ENCODE measurements at places on chromosomes 6 and 20.

DNA sequence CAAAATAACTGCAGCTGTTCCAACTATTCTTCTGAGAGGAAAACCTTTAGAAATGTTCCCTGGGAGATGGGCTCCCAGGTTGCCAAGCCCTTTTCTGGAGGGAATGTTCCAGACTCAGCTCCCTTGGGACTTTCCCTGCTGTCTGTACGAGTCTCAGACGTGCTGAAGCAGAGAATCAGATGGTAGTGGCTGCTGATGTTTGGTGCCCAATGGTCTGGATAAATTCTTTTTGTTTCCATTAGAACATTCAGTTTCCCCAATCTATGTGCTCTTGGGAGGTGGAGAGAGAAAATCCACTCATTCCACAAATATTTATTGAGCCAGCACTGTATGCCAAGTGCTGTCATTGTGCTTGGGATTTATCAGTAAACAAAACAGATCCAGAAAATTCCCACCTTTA lies 40.0 kb downstream of the SNHG17 start:
- no peak for DNase-seq

DNA sequence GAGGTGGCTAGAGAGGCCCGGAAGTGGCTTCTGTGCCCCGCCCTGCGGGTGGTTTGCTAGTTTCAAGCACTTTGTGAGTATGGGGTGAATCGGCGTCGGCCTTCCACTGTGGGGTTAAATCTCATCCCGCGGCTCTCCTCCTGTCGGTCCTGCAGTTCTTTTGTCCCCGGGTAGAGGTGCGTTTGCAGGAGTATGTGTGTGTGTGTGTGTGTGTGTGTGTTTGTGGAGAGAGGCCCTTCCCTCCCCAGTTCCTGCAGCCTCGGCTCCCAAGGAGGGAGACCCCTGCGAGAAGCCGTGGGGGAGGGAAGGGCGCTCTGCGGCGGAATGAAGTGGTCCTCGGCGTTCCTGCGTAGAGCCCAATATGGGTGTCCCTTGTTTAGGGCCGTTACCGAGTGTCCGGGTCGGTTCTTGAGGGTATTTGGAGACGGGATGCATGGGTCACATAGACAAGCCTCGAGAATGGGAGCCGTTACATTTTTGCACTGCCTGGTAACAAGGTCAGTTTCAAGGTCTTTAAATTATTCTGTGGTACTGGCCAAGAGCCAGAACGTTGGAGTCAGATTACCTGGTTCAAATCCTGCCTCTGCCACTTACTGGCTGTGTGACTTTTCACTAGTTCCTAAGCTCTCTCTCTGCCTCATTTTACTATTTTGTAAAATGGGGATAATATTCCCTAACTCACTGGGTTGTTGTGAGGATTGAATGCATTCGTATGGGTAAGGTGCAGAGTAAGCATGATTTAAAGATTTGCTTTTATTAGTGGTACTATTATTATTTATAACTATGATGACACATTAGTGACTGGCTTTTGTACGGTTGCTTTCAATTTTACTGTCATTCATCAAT lies at the start of gene ZKSCAN3:
Gene ZKSCAN3, plus strand, starts transcription at position 56 of the 846 bp plus-strand sequence. CDS start 9,640 bp downstream, outside the sequence.
- peak; percentile 77 for DNase-seq

DNA sequence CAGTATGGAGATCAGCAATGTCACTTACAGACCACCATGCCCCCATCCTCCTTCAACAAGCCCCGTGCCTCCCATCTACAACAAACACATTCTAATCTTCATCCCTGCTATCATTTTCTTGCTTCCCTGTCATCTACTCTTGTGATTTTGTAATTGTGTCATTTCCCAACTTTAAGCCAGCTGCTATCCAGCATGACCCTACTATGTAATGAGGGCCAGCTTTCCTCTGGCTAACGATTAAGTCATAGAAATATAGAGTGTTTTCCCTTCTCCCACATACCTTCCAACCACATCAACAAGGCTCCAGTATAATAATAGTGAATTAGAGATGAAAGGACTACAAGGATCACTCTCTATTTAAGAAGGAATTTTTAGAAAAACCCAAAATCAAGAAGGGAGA lies 607.0 kb downstream of the TENT5A start:
- DNase-seq, result no peak

DNA sequence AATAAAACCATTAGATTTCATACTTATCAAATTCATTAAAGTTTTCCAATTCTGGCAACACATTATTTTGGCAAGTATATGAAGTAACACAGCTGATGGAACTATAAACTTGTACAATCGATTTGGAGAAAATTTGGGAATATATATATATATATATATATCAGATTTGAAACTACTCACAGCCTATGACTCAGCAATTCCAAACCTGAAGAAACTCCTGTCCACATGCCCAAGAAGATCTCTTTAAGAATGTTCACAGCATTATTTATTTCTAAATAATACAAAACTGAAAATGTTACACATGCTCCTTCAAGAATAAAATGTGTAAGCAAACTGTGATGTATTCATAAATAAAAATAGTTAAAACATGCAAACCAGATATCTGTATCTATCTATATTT lies 270.1 kb downstream of the TFAP2A start:
- DNase-seq, result no peak

- DNase-seq, result no peak
These were observed 22.4 kb downstream of the ELOVL2 start for GRCh38 chr6:11021714-11022113.

GRCh38 chr20:40160097-40160550 lies 528.9 kb downstream of the MAFB start:
- DNase-seq, result peak; percentile 76

DNA sequence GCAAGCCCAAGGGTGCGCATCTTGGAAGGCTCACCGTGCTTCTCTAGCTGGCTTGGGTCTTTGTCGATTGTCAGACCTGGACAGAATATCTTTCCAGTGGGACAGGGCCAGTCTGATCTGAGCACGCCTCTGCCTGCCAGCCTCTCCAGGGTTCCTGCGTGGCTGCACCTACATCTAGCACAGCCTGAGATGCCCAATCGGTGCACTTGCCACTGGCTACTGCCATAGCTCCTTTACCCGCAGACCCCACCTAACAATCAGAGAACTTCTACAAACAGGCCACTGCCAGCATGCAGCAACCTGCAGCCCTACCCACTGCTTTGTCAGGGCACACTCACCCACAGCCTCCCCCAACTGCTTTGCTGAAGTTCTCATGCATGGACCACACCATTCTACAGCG lies 56.7 kb upstream of the PHACTR3 start:
- DNase-seq, result no peak

DNA sequence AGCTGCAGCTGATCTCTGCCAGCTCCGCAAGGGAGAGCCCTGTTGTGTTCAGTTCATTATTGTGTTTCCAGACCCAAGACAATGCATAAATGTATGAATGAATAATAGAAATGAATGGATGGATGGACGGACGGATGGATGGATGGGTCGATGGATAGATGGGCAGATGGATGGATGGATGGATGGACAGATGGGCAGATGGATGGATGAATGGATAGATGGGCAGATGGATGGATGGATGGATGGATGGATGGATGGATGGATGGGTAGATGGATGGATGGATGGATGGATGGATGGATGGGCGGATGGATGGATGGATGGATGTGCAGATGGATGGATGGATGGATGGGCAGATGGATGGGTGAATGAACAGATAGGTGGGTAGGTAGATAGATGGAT lies 16.7 kb upstream of the LSM14B start:
- DNase-seq, result no peak

DNA sequence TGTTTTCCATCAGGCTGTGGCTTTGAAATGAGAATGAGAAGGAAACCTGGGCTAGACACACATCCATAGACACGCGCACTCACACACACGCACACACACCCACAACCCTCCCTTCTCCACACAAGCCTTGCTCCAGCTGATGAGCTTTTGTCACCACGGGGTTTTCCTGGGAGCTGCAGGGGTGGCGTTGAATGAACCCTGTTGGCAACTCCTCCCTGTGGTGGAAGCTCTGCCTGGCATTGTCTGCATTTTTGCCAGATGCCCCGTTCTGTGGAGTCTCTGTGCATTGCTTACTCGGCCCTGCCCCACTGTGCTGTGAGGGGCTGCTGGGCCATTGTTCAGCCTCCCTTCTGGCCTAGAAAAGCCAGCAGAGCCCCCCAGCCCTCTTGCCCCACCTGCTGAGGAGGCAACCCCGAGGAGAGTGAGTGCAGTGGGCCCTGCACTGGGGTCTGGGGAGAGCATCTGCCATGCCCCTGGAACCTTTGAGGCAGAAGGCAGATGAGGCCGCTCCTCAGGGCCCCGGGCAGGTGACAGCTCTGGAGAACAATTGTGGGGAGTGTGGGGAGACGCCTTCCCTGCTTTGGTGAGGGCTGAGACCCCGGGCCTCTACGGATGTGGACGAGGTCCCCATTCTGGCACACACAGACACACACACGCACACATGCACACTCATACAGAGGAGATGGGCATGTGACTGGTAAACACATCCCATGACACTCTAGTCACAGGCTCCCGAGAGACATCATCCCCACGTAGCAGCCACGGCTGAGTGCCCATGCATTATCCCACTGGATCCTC lies 9.9 kb downstream of the ADIG start:
- no peak for DNase-seq

GRCh38 chr6:2619651-2620050 lies 131.1 kb downstream of the MYLK4 start:
- no peak for DNase-seq

DNA sequence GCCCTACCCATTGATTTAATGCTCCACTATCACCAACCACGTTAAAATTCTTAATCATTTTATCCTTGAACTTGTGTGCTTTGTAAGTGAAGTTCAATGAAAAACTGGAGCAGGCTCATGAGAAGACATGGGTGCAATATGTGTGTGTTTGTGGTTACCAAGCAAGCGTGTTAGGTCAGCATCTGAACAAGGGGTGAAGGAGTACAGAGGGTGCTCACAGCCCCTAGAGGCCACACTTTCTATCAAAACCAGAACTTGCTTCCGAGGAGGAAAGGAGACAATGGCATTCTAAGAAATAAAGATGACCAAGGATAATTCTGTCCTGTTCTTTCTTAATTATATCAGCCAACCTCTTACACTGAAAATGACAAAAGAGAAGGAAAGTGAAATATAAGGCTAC lies 93.7 kb downstream of the NRSN1 start:
- no peak for DNase-seq

DNA sequence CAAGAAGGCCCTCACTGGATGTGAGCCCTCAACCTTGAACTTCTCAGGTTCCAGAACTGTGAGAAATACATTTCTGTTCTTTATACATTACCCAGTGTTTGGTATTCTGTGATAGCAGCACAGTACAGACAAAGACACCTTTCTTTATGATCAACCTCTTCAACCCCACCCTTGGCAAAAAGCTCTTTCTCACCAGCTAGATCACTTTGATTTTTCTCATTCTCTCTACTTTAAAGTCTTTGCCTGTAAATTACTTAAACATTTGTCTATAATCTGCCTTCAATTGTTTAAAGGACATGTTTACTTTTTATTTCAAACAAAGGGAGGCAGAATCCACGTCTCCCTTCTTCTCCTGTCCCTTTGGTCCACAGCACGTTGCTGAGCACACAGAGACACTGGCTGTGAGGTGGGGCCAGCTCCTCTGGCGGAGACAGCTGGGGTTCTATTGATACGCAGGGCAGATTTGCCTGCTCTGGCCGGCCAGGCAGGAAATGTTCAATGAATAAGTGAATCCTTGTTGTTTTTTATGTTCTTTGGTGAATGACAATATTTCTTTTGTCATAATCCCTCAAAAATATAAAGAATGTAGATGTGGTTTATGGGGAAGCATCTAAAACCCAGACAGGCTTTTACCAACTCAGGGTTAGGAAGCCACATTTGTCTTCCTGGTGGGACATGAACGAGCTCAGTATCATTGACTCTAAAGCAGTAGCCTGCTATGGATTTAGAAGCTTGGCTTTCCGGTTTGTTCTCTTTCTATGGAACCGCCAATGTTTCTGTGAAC lies 52.9 kb downstream of the NEDD9 start:
- DNase-seq, result peak; percentile 71

GRCh38 chr20:7022597-7022996 lies 255.1 kb downstream of the BMP2 start:
- DNase-seq, result no peak

GRCh38 chr20:34233687-34234086 lies 7.5 kb upstream of the ASIP start:
- DNase-seq, result no peak

DNA sequence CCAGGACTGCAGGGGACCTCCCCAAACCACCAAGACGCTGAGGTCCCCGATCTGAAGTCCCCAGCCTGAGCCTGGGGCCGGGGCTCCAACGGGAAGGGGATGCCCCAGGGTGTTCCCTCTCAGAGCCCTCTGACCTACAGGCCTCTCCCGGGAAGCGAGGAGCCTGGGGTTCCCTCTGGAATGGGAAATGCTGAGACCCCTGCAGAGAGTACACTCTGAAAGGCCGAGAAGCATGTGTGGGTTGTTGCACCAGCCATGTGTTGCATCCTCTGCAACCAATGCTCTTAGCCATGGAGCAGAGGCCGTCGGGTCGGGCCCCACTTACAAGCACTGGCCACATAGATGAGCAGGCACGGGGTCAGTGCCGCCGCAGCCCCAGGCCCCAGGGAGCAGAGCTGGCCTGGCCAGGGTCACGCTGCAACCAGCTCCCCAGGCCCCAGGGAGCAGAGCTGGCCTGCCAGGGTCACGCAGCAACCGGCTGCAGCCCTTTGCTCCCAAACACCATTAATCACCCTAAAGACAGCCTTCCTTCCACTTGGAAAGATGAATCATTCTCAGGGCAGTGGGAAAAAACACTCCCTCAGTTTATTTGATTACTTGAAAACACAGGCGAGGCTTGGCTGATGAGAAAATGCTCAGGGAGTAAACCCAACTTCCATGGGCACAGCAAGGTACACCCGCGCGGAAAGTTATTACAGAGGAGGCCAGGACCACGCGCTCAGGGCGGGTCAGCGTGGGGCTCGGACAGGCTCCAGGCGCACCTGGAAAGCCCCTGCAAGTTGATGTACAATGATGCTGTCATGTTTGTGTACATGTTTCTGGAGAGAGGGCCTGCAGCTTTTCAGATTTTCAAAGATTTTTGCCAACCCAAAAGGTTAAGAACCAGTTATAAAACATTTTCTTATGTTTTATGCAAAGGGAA lies 78.0 kb upstream of the AFDN start:
- no peak for DNase-seq

DNA sequence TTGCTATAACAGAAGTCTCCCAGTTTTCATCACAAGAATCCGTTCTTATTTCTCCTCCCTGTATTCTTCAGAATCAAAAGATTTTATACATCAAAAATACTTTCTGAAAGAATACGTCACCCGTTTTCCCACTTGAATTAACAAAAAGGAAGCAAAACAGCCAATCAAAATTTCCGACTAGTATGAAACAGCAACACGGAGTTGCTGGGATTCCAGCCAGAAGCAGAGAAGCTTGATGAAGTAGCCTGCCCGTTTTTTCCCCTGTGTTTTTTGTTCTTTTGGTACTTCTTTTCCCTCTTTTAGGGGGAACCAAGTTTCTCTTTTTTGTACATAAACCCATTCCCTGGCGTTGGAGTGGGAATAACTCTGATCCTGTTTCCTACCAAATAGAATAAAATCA lies 14.6 kb downstream of the TXLNB start:
- DNase-seq, result no peak

DNA sequence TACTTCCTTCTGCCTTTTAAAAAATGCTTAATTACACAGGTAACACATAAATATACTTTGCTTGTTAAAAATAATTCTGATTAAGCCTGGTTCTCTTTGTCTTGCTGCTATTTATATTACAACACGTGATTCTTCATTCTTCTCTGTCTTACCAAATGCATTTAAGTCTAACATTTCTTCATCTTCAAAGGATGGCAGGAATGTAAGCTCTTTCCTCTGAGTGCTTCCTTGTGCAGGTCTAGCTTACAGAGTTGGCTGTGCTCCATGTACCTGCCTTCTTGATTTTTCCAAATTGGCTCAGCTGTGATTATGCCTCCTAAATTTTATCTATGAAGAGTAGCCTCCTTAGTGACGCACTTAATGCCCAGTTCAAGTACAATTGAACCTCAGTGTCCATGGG lies 44.4 kb downstream of the RNF144B start:
- no peak for DNase-seq

- DNase-seq, result no peak
These were observed 116.8 kb downstream of the RNASET2 start for GRCh38 chr6:166839569-166839968.
